ENCODE measurements at places on chromosomes 1 and 21.

DNA sequence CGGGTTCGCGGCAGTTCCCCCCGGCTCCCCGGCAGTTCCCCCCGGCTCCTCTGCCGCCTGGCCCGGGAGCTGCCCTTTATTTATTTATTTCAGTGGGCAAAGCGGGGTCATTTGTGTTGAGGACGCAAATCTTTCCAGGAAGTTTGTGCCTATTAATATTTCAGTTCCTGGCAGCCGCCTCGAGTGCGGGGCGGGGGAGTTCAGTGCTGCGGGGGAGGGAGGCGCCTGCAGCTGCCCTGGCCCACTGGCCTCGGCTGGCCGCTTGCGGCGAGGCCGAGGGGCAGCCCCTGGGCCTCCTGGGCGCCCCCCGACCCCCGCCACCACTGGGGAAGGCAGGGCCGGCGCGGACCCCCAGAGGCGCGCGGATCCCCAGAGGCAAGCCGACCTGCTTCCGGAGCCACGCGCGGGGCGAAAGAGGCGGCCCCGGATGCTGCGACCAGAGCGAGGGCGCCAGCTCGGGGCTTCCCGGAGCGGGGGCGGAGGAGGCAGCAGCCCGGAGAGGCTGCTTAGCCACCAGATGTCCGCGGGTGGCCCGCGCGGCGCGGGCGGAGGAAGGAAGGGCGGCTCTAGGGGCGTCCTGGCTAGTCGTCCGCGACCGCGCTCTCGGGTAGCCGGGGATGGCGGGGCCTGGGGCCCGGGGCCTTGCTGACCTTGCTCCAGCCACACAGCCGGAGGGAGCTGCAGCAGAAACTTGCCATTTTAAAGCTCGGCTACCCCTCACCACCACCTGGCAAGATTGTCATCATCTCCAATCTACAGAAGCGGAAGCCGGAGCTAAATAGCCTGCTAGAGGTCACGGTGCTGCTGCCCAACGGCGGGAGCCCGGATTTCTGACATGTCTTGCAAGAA lies 48.0 kb downstream of the H3-3A start:
- peak; percentile 55 for DNase-seq

- peak; percentile 59 for DNase-seq
Observed at GRCh38 chr1:1430114-1430982, 5.1 kb upstream of the VWA1 start.

GRCh38 chr1:201430776-201431175 lies 9.2 kb upstream of the TNNI1 start:
- DNase-seq, result no peak

GRCh38 chr1:47781171-47781959 lies 215.8 kb downstream of the TRABD2B start:
- no peak for DNase-seq

DNA sequence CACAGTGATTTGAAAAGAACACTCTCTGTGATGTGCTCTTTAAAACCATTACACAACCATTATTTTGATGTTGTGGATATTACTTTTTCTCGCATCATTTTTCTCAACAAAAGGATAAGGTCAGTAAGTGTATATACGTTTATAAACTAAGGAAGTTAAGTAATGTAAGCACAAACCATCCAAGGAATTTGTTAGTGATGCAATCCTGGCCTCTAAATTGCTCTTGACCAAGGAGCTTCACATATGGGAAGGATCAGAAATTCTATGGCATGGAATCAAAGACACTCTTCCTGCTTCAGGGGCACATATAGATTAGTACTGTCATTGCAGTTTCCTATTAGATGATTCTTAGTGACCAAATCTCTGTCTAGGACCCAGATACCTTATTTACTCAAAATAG lies 3.6 kb upstream of the PPP2R5A start:
- peak; percentile 85 for DNase-seq

GRCh38 chr1:186681801-186682200 lies 1.6 kb upstream of the PTGS2 start:
- DNase-seq, result peak; percentile 48
